Memory B cell (primary cell): ENCODE measurements at places on chromosomes 12 and 14.

DNA sequence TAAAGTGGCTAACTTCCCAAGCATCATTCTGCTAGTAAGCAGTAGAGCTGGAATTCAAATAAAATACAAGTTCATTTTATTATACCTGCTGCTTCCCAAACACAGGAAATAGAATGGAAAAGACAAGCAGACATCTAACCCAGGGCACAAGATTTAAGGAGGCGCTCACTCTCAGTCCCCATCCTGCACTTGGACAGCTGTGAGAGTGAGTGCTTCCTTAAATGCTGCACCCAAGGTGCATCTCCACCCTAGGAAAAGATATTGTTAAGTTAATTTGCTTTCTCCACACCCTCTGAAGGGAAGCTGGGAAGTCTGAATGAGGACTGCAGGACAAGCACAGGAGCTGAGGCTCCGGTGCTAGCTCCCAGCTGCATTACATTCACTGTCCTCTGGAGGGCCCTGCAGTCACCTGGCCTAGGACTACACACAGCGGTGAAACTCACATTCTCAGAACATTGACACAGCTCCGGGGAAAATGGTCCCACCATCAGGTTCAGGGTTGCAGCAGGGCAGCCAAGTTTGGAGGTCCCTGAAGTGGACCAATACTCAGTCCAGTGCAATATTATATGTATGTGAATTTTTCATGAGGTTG is 14.2 kb downstream of the HEBP1 start:
- DNase-seq, result no peak

GRCh38 chr14:58280954-58281787 is 17.2 kb upstream of the ARID4A start:
- DNase-seq, result peak; percentile 24

DNA sequence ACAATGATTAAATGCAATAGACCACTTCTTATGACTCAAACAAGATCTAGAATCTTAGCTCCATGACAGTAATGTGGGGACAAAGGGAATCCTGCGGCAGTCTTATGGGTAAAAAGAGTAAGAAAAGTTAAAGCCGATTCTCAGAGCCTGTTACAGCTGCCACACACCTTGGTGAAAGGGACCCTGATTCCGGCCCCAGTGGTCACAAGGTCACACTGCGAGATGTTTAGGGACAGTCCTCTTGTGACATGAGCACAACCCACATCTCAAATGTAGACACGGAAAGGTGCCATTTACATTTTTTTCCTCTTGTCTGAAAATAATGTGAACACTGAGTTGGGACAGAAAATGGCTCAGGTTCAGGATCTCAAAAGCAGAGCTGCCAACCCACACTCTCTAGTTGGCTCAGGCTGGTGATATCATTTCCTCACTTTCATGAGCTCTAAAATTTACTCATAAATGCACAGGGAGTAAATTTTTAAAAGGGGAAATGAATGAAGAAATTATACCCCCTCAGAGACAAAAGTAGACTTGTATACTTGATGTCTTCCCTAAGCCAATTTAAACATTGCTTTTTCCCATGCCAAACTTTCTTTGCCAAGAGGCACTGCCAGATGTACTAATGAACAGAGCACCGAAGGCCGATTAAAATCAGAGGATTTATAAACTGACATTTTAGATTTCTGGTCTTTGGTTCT is 113.1 kb upstream of the OVCH1 start:
- DNase-seq, result no peak

- DNase-seq, result no peak
Observed at GRCh38 chr12:107344035-107344808, 250.9 kb upstream of the CRY1 start.

DNA sequence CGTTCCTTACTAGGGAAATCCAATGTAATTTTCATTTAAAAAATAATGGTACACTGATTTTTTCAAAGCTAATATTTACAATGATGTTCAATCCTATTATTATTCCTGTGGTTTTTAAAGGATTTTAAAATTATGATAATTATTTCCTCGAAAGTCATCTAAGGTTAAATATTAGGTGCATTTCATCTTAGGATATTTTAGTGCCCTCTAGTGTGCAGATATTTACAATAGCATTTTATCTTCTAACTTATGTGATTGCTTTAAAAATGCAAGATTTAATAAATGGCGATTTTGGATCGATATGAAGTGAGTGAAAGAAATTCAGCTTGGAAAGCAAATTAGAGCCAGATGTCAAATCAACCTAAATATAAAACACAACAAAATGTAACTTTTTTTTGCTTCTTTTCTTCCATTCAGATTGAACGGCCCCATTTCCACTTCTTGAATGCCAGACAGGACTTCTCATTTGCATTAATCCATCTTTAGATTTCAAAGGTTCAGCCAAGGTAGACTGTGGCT is 293.5 kb downstream of the SLC6A15 start:
- no peak for DNase-seq

- DNase-seq, result no peak
Observed at GRCh38 chr12:77064896-77065360, 441 bp downstream of the E2F7 start.

- DNase-seq, result peak; percentile 55
Observed at GRCh38 chr12:109715310-109716091, 1.9 kb downstream of the FAM222A start.

DNA sequence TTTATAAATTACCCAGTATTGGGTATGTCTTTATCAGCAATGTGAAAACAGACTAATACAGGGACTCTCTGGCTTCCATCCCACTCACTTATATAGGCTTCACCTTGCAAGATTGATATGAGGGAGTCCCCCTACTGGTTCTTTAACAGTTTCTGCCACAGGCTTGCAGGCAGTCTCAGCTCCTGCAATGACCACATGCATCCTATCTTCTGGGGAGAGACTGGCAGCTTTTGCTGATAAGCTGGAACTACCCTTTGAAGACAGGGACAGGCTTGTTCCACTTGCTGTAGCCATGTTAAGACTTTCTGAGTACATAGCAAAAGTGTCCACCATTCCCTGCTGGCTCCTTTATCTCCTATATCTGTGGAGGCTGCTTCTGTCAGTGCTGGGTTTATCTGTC is 531.7 kb upstream of the FLRT2 start:
- DNase-seq, result no peak

DNA sequence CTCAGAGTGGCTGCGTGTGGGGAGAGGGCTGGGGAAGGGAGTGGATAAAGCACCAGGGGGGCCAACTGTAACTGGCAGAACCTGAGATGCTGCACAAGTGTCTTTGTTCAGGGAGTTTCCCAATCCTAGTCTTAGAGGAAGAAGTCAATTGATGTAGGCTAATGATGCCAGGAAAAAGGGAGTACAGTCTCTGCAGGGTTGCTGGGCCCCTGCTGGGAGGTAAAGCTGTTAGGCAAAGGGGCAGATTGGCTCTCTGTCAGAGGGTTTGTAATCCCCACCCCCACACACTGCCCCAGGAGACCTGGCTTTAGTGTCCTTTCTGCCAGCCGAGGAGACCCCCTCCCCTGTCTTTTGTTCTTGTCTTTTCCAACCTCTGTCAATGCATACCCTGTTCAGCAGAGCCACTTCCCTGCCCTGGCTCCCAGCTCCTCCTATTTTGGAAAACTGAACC is 178.4 kb downstream of the KCNA5 start:
- DNase-seq, result no peak

GRCh38 chr12:127636882-127637281 is 630.1 kb upstream of the TMEM132C start:
- no peak for DNase-seq

DNA sequence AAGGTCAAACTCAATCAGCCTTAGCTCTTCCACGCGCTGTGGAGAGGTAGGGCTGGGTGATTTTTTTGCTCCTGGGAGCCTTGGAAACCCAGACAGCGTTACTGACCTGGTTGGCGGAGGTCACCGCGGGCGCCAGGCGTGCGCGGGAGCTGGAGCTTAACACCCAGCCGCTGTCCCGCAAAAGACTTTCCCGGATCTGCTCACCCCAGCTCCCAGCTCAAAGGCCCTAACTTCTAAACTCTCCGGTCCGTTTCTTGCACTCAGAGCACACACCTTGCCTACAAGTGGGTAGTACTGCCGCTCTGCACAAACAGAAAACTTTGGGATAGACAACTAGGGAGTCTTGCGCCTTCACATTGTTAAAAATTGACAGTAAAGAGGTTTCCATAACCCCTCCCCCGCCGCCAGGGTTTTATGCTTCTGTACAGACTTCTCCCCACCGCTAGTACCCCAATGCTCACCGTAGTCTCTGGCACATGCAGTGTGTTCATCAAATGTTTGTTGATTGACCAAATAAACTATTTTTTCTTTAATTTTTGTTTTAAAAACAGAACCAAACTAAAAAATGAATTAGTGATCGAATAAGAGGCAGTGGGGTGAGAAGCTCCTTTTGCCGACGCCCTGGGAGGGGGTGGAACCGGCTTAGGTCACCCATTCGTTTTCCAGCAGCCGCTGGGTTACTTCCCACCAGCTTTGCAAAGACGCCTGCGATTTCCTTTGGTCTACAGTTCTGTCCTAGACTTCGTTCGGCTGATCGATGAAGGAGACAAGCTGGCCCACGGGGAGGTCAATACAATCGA is 12.7 kb upstream of the TBX3 start:
- DNase-seq, result no peak

DNA sequence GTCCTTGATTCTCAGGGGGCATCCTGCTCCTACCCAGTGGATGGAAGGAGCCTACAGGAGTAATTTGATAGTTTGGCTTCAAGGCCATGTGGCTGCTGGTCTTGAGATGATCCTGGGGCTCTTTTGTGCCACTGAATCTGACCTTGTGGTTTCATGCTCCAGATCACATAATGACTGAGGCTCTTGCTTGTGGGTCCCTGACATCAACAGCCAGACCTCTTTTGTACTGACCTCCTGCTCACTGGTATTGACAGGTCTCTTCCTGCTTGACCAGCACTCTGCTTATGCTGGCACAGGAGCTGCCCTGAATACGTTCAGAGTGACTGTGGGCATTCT is 23.2 kb upstream of the JPH4 start:
- no peak for DNase-seq

- DNase-seq, result no peak
Observed at GRCh38 chr12:45216983-45217485, 1.1 kb downstream of the ANO6 start.

DNA sequence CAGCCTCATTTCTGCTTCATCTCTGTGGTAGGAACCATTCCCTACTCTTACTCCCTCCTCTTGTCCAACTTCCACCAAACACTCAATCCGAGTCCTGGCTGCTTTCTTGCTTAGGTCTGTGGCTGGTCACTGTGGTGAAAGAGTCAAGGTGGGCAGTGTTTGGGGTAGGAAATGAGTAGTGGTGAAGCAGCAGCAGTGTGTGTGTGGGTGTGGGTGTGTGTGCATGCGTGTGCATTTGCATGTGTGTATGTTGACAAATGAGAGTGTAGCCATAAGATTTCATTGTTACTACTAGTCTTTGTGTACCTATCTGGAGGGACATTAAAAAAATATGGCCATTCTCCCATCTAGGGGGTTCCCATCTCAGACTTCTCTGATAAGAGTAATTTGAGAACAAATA is 78.6 kb upstream of the SCN8A start:
- DNase-seq, result no peak

- no peak for DNase-seq
Observed at GRCh38 chr12:69898236-69898635, 73.2 kb downstream of the MYRFL start.

- no peak for DNase-seq
Observed at GRCh38 chr14:90060965-90061684, 669 bp upstream of the KCNK13 start.

GRCh38 chr12:104458694-104459367 is 2.1 kb downstream of the CHST11 start:
- no peak for DNase-seq

DNA sequence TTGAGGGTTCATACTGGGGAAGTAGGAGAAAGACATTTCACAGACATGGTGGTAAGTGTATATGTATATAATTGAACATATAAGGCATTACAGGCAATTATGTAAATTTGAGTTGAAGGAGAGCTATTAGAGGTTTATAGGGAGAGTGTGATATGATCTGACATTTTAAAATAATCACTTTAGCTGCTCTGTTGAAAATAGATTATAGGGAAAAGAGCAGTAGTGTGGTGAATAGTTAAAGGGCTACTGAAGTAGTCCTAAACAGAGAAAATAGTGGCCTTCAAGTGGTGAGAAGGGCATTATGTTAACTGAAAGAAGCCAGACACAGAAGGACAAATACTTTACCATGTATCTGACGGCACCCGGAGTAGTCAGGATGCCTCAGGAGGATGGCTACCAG is 234.2 kb downstream of the SLC41A2 start:
- no peak for DNase-seq

- no peak for DNase-seq
Observed at GRCh38 chr14:86625637-86626036, 1095.7 kb downstream of the FLRT2 start.

- no peak for DNase-seq
Observed at GRCh38 chr12:121783766-121784165, 9.7 kb downstream of the RHOF start.
